ENCODE measurements at places on chromosomes 4 and X. TPM values are rescaled to one million over a fixed set of nuclear protein-coding genes. Genes with fewer than 3 reads are reported as not detected.

- DNase-seq = no peak
These were observed 138.1 kb upstream of the ZIC3 start for GRCh38 chrX:137427816-137428215.

- DNase-seq = no peak
These were observed 39.9 kb downstream of the SLC9A6 start for GRCh38 chrX:136025091-136025490.

DNA sequence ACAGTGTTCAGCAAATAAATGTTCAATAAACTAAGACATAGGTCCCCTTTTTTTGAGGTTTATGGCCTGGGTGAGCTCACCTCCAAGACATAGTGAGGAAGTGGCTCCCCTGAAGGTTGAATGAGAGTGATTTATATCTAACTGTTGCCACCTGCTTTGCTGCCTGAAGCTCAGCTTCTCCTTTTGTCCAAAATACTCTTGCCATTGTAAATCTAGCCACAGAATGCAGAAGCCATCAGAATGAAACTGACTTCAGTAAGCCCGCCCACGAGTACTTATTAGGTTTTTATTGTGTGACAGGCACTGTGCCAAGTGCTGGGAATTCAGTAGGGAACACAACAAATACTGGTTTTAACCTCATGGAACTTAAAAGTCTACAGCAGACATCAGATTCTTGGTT lies 18.0 kb downstream of the SPINK2 start:
- DNase-seq = no peak

DNA sequence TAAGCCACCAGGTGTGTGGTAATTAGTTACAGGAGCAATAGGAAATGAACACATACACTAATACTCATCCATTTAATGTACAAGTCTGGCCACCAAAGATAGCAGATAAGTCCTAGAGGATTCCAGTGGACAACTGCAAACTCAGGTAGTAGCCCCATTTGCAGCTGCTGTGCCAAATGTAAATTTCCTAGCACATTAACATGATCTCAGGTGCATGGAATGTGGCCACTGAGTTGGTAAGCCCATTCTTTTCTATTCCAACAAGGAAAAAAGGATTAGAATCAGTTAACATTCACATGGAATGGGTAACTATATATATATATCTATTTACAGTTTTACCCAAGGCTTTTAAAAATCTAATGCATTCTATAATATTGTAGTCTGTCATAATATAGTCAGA lies 23.3 kb upstream of the FRAS1 start:
- no peak for DNase-seq

DNA sequence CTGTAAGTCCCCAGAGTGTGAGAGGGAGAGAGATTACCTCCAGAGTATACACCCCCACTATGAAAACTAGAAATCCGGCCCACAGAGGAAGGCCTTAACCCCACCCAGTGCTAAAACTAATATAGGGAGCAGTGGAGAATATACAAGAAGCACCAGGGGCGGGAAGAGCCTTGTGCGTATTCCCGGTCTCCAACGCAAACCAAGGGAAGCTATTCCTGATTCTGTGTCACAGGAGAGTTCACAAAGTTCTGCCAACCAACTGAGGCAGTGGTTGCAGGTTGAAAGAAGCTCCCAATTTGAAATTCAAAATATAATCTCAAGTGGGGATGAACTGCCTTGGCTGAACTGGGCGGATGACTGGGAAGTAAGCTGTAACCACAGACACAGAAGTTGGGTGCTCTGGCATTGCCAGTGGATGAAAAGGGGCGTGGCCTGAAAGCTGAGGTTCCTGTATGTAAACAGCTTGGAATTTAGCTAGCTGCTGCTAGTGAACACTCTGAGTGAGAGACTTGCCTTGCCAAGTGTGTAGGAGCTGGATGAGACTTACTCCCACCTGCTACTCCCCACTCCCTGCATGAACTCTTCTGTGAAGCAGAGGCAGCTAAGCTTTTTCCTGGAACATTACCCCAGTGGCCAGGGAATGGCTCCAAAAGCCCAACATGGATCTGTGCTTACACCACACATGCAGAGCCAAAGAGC lies 32.7 kb downstream of the ELF2 start:
- peak; percentile 73 for DNase-seq

- DNase-seq = no peak
These were observed 124.0 kb upstream of the POF1B start for GRCh38 chrX:85503258-85504158.

GRCh38 chrX:111376897-111377578 lies 35.0 kb downstream of the DCX start:
- DNase-seq = no peak

GRCh38 chrX:11474576-11474975 lies 181.4 kb downstream of the AMELX start:
- DNase-seq = no peak

GRCh38 chrX:148672517-148672916 lies 172.1 kb downstream of the AFF2 start:
- DNase-seq = no peak

DNA sequence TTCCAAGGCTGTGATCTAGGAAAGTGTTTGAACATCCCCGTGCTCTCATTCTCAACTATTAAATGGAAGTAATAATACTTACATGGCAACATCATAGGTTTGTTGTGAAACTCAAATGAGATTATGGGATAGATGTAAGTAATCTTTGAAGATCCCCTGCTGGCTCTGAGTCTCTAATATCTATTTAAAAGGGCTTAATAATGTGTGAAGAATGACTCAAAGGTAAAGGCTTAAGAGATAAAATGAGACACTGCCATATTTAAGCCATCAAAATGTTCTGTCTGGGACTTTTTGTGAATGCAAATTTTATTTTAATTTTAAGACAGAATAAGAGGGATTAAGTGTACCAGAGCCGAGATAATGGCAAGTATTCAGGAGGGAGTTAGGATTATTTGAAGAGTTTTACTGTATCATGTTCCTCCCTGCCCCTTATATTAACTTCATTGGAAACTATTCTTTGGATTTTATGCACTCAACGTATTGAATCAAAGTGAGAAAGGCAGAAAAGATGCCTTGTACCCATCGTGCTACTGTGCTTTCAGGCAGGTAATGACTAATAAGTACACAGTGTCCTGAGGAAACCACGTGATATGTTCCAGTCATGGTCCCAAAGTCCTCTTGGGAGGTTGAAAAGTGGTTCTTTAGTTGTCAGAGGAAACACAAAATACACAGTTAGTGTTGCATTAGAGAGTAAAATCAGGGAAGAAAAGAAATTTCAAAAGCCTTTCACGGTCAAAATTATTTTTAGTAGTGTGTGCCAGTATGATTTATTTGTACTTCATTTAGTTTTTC lies 192.4 kb downstream of the RBM46 start:
- no peak for DNase-seq

DNA sequence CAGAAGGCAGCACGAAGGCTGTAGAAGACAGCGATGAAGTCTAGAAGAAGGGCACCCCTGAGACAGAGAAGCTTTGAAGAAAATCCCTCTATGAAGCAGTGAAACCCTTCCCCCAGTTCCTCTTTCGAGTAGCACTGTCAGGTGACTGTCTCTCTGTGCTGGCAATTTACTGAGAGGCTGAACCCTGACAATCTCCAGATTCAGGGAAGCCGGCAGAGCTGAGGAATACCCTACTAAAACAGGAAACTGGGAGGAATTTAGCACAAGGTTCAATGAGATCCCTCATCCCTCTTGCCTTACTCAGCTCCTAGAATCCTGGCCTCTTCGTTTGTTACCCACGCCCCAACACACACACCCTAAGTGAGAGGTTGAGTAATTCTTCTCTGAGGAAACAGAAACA lies 239.7 kb upstream of the NOCT start:
- no peak for DNase-seq

DNA sequence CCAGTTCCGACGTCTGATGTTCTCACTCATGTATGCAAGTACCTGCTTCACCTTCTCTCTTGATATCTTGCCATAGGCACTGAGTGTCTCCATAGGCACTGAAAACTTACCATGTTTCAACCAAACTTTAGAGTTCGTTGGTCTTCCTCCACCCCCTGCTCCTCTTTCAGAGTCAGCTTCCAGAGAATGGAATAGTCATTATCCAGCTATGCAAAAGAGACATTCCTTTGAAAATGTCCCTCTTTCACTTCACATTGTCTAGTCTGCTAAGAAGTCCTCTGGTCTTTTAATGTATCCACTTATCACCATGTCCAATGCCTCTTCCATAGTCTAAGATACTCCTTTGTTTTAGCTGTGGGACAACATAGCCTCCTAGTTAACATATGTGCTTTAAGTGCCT lies 566.0 kb upstream of the TENM3 start:
- DNase-seq = no peak

GRCh38 chrX:69100478-69100877 lies 64.8 kb downstream of the PJA1 start:
- DNase-seq = no peak

DNA sequence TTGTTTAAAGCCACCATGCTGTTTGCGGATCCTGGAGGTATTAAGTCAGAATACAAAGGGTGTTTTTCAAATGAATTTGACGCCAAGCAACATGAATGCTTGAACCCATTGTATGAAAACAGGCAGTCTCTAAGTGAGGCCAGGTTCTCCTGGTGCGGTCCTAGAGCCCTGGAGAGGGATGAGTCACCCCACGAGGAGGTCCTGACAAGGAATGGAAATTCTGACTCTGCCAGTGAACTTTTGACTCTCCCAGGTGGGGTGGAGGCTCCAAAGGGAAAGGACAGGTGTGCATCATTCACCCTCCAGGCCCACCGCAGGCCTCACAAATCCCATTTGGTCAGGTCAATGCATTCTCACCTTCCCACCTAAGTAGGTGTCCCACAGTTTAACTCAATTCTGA lies 1.5 kb downstream of the TRIM2 start:
- no peak for DNase-seq

DNA sequence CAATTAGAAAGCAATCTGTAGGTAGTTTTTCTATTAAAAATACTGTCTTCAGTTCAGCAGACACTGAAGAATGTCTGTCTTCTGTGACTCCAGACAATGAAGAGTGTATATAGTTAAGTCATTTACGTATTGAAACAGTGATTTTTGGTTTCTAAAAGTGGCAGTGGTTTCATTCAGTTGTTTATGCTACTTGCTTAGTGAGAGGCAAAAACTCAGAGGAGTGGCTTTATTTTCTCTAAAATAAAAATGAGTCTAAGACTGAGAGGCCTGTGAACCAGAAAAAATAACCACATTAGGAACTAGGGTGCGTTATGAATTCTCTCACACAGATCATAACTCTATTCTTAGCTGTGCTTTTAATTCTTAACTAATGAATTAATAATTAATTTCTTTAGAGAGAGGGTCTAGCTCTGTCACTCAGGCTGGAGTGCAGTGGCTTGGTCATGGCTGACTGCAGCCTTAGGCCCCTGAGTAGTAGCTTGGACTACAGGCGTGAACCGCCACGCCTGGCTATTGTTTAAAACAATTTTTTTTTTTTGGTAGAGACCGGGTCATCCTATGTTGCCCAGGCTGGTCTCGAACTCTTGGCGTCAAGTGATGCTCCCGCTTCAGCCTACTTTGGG lies 31.4 kb downstream of the FREM3 start:
- no peak for DNase-seq

DNA sequence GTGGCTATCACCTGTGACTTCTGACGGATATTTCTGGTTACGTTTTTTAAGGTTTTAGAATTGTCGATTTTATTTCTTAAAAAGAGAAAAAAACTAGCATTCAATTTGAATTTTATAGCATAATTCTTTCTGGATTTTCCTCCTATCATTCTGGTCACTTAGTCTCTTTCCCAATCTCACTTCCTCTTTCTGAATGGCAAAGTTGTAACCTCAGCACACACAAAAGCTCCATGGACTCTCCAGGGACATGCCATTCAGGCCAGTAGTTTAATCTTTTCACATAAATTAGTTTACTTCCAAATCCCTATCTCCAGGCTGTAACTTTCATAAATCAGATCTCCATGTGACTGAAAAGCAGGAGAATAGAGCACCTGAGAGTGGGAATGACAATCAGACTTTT lies 110.7 kb downstream of the ARAP2 start:
- DNase-seq = no peak

DNA sequence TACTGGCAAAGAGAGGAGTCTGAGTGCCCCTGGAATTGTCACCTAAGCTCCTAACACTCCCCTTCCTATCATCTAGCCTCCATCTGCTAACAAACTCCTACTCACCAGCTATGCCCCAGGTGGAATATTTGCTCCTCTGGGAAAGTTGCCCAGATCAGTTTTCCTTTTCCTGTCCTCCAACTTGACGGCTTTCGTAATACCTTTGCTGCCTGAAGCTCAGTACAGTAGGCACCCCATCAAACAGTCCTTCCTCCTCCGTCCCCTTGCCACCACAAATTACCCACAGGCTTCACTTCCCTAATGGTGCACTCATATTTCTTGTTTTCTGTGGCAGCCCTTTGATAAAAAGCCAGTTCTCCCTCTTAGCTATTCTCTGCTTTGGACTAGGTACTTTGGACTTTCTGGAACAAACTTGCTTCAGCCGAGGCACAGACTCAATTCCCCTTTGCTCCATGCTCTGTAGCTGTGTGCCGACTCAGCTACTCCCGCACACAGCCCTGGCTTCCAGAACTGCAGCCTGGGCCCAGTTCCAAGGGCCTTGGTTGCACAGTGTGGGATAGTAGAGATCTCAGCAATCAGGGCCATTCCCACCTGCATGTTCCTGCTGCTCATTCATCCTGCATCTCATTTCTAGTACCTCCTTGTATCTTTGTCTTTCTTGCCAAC lies 605.1 kb downstream of the BCOR start:
- DNase-seq = no peak

GRCh38 chr4:171813526-171814250 lies 484 bp downstream of the GALNTL6 start:
- DNase-seq = no peak

- no peak for DNase-seq
These were observed 128.9 kb downstream of the RBM47 start for GRCh38 chr4:40500781-40501180.

- no peak for DNase-seq
These were observed 80.9 kb downstream of the CLDN34 start for GRCh38 chrX:10048076-10048475.

DNA sequence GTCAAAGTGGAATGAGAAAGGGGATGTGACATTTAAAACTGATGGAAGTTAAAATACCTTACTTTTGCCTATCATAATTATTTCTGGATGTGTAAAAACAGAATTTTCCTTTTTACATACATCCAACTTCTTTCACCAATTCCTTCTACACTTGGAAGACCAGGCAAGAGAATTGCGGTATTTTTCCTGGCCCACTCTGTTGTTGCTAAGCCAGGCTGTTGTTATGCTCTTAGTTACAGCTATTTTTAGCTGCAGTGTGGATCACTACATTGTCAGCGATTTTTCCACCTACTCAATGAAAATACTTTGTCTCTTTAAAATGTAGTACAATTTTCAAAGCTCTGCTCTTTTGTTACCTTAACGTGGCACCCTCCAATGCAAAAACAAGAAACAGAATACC lies 43.4 kb downstream of the NKX6-1 start:
- no peak for DNase-seq

- DNase-seq = no peak
These were observed 143.7 kb upstream of the PABPC4L start for GRCh38 chr4:134345244-134345643.

- no peak for DNase-seq
These were observed 21.6 kb downstream of the ADD1 start for GRCh38 chr4:2865196-2865780.

Gene TMEM184C
- 38.1 TPM for polyA plus RNA-seq

Gene CYLC1
- not detected for polyA plus RNA-seq

Gene PRSS12
- 37.4 TPM for polyA plus RNA-seq

Gene IRS4
- 0.49 TPM for polyA plus RNA-seq

Gene ZFP92
- polyA plus RNA-seq = 1.3 TPM

Gene NEUROG2
- not detected for polyA plus RNA-seq

Gene MAGEB1
- polyA plus RNA-seq = not detected

Gene LYAR
- polyA plus RNA-seq = 23.7 TPM

Gene CYSLTR1
- 2.3 TPM for polyA plus RNA-seq

Gene CLGN
- polyA plus RNA-seq = 4.6 TPM

Gene PCDH19
- 2.0 TPM for polyA plus RNA-seq

Gene ATP1B4
- polyA plus RNA-seq = not detected

Data from left lung (tissue), 14 donors.